ENCODE measurements at places on chromosomes 13 and 19.

DNA sequence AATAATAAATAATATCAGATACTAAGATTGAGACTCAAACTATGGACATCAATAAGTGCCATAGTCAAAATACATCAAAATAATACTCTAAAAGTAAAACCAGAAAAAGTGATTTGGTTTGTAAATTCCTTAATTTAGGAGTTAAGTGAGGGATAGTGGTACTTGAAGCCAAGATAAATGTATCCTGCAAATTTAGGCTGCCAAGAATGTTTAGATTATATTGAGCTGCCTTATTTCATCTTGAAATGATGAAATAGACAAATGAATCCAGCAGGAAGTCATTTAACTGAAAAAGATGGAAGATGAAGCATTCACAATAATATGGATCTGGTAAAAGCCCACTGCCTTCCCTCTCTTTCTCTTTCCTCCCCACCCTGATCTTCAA is 112.3 kb downstream of the LRCH1 start:
- no peak for DNase-seq

DNA sequence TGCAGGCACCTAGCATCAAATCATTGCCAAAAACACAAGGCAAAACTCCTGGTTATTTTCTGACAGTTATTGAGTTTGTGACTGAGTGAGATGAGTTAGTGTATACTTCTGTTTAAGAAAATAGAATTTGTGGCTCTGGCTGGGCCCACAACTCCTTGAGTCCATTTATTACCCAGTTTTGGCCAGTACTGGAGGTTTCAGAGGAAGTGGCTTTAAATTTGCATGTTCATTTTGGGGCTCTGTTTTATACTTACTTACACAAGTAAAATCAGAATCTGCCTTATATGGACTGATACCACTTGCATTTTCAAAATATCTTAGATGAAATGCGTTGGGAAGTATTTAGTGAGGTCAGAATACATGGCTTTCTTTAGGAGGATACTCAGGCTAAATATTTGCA is 29.0 kb downstream of the TNFSF11 start:
- DNase-seq: no peak

- DNase-seq: no peak
Measured at GRCh38 chr13:103810026-103810425, 743.8 kb upstream of the SLC10A2 start.

GRCh38 chr19:54164369-54165068 is 5.0 kb upstream of the LENG1 start:
- no peak for DNase-seq

- no peak for DNase-seq
Measured at GRCh38 chr13:100409132-100409531, 179.5 kb downstream of the GGACT start.

GRCh38 chr13:72071713-72072112 is 204.7 kb upstream of the DACH1 start:
- DNase-seq: no peak

DNA sequence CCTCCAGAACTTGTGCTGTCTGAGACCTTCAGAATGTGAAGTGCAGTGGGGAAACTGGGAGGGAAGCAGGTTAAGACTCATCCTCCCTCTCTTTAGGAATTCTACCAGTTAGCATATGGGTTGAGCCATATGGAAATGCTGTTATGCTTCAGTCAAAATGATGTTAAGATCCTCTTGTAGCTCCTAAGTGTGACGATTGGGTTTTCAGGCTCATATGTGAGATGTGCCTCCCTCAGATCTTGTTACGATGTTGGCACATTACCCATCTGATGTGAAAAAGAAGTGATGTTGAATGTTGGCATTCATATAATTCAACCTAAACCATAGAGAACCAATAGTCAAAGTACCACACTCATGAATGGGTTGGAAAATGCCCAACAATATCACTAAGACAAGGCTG is 67.8 kb upstream of the IPO5 start:
- no peak for DNase-seq

GRCh38 chr13:110863685-110864084 is 51.2 kb downstream of the ANKRD10 start:
- DNase-seq: no peak

- no peak for DNase-seq
Measured at GRCh38 chr19:47560999-47561398, 11.9 kb downstream of the ZNF541 start.

DNA sequence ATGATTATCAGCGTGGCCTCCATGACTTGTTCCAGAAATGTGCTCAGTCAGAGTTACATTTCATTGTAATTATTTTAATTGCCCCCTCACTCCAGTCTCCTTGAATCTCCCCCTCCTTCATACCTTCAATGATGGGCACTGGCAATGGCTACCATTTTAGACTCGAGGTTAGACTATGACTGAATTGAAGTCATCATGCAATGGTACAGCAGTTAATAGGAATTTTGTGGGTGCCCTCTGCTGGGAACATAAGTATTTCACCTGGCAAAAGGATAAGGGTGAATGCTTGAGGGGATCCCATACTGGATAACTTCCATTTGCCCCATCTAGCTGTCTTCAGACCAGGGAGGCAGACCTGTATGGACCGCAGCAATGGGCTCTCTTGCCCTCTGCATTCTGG is 32.2 kb upstream of the USP12 start:
- no peak for DNase-seq

GRCh38 chr13:25691654-25692053 is 319.9 kb downstream of the ATP8A2 start:
- DNase-seq: no peak

DNA sequence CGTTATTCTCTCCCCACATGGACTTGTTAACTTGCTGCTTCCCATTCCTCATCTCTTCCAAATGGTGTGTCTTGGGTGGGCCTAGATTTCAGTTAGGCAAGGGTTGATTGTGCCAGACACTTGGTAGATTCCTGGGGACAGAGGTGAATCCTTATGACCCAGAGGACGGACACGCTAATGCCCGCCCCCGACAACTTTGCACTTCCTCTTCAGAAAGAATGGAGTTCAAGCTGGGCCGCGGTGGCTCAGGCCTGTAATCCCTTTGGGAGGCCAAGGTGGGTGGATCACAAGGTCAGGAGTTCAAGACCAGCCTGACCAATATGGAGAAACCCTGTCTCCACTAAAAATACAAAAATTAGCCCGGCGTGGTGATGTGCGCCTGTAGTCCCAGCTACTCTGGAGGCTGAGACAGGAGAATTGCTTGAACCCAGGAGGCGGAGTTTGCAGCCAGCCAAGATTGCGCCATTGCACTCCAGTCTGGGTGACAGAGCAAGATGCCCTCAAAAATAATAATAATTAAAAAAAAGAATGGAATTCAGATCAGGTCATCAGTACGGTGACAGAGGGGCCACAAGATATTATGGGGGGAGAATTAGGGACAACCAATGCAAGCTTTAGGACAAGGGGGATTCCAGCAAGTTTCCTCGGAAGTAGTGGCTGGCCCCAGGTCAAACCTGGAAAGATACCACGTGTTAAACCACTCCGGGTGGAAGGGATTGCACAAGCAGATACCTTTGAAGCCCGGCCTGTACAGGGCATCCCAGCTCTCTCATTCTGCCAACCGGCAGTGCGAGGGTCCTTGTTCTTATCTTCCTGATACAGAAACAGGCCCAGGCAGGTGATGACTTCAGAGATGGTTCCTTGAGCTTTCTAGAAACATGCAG is 2.7 kb downstream of the MYO9B start:
- no peak for DNase-seq
